Esophagus mucosa (tissue), 1 donor: ENCODE measurements at places on chromosomes 11 and 22. TPM values are rescaled to one million over a fixed set of nuclear protein-coding genes. Genes with fewer than 3 reads are reported as not detected.

The UQCC3 gene
- 8.8 TPM for total RNA-seq

The TNNT3 gene
- 0.40 TPM for total RNA-seq

The SCUBE2 gene
- 3.0 TPM for total RNA-seq

The TMEM151A gene
- not detected for total RNA-seq

The KIRREL3 gene
- total RNA-seq = 0.36 TPM

The ALG8 gene
- 27.0 TPM for total RNA-seq

The SHANK2 gene
- 2.5 TPM for total RNA-seq
